ENCODE measurements at places on chromosomes 2 and 18.

GRCh38 chr18:9688036-9688741 lies 19.9 kb upstream of the RAB31 start:
- no peak for DNase-seq

- DNase-seq: no peak
These were observed 393.1 kb upstream of the DCC start for GRCh38 chr18:51946946-51947345.

DNA sequence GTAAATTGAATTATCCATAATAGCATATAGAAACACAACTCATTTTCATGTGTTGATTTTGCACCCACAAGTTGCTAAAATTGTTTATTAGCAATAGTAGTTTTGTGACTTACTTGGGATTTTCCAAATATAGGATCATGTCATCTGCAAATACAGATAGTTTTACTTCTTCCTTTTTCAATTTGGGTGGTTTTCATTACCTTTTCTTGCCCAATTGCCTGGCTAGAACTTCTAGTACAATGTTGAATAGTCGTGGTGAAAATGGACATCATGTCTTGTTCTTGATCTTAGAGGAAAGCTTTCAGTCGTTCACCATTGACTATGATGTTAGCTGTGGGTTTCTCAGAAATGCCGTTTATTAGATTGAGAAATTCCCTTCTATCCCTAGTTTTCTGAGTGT lies 60.2 kb upstream of the TCF7L1 start:
- no peak for DNase-seq

DNA sequence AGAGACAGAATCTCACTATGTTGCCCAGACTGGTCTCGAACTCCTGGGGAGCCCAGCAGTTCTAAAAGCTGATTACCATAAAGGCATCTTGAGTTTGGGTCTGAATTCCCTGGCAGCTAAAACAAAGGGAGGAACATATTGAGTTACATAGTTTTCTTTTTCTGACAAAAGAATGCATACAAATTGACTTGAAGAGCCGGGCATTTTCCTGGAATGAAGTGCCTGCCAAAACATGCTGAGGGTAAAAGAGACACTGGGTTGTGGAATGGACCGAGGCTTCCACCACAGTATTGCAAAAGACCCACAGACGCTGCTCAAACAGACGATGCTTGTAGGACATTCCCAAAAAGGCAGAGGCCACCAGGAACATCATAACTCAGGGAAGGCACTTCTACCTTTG lies 35.1 kb upstream of the ROCK2 start:
- DNase-seq: no peak

- DNase-seq: no peak
These were observed 166.7 kb downstream of the MEIS1 start for GRCh38 chr2:66601624-66602023.

DNA sequence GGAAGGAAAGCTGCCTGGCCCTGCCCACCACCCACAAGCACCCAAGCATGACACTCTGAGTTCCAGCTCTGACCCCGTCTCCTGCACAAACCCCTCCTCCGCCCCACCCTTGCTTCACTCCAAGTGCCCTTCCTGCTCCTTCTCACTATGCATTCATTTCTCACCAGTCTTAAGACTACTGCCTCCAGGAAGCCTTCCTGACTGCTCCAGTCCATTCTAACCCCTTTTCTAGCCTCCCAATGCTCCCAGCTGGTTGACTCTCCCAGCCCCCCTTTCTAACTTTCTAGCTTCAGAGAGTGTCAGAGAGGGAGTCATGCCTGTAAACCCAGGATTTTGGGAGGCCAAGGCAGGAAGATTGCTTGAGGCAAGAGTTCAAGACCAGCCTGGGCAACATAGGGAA lies 8.2 kb upstream of the NAGK start:
- DNase-seq: no peak

GRCh38 chr2:109472974-109473373 lies 140.8 kb downstream of the SEPTIN10 start:
- no peak for DNase-seq

GRCh38 chr2:224284134-224284946 lies 117.6 kb downstream of the FAM124B start:
- DNase-seq: peak; percentile 58

DNA sequence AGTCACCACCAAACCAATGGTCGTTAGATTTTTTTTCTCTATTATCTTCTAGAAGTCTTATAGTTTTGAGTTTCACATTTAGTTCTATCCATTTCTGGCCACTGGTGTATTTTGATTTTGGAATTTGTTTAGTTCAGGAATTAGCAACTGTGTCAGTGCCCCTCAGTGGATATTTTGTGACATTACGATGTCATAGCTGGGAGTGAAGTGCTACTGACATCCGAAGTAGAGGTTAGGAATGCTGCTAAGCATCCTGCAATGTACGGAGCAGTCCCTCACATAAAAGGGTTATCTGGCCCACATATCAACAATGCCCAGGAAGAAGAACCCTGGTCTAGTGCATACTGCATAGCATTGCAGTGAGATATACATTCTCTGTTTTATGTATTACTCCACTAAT lies 157.4 kb upstream of the RGPD4 start:
- peak; percentile 49 for DNase-seq

DNA sequence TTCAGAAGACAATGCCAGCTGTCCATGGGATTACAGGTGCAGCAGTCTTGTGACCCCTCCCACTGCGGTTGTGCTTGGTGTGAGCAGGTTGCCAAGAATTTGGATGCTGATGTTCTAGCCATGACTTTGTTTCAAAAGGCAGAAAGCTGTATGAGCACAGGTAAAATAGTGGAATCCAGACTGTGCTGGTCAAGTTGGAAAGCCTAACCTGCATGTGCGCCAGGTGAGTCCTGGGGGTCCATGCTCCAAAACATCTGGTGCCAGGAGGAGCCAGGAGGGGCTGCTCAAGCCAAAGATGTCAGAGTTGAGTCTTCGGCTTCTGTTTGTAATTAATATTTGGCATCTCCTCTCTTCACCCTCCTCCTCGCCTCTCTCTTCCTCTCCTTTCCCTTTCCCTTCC lies 330.1 kb downstream of the MYCN start:
- no peak for DNase-seq

DNA sequence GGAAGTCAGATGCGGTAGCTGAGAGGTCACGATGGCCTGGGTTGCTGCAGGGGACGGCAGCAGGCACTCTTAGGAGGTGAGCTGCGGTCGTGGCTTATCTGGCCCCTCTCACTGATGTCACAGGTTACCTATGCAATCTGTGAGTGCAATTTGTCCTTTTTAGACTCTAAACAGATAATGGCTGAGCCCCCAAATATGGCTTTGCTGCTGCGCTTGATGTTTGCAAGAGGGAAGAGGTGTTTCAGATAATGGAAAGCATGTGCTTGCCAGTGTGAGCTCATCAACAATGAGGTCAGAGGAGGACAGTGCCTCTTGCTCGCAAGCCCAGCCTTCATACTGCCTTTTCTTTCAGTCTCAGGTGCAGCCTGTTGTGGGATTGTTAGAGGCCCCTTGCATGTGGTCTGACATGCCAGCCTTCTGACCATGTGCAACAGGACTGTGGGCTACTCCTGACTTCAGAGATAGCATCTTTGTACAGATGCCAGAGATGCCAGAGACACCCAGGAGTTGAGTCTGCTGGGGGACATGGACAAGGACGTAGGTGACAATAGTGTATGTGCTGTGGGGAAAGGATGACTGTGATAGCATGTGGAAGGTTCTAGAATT lies 151.3 kb downstream of the TANC1 start:
- DNase-seq: no peak

GRCh38 chr2:233089851-233090250 lies 29.7 kb downstream of the INPP5D start:
- no peak for DNase-seq

GRCh38 chr18:9835113-9835755 lies 50.5 kb upstream of the TXNDC2 start:
- DNase-seq: peak; percentile 6

DNA sequence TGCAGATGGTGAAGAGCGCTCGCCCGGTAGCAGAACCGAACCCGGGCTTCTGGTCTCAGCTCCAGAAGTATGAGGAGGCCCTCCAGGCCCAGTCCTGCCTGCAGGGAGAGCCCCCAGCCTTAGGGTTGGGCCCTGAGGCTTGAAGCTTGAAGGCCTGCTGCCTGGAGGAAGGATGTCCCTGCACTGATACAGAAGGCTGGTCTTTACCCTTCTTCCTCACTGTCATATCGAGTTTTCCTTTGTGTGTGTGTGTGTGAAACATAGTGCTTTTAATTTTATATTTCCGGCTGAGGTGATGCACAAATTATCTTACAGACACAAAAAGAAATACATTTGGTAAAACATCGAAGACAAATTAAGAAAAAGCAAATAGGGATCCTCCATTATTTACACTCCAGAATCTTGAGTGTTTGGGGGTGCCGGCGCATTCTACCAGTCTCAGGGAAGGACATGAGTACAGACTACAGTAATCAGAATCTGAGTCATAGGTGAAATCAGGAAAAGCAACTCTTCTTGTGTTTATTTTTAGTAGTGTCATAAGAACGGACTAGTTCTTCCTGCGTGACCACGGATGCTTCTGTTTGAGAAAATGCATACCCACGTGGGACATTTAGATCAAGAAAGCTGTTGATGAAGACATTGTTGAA lies 1.3 kb downstream of the DUSP28 start:
- DNase-seq: no peak

GRCh38 chr18:41858761-41859555 lies 96.1 kb upstream of the PIK3C3 start:
- no peak for DNase-seq

DNA sequence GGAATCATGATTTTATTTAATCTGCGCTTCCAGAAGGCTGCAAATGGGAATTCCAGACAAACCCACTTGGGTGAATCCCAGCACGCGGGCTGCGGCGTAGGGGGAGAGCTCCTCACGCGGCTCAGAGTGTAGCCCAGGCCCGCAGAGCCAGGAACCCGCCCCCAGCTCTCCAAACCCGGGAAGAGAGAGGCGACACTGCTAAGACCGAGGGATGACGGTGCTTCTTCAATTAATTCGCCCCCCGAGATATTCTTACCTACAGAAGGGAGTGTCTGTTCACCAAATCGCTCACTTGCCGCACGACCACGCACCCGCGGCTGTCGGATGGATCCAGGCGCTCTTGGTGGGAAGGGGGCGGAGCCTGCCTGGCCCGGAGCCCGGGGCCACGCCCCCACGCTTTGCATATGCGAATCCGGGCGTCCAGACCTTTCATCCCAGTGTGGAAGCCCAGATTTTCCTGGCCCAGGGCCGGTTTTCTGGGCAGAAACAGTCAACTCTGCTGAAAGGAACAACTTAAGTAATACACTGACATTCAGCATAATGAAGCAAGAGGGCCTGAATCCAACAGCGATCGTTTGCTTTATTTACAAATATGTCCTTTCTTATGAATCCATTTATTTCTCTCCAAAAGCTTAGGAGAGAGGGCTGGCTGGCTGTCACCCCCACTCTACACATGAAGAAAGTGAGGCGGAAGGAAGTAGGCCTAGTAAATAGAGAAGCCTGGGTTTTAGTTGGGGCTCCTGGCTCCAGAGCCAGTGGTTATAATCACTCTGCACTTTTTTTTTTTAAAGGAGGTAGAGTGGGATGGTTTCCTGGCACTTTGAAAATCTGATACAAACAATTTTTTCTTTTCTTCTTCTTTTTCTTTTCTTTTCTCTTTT lies at the start of gene SLC19A3:
SLC19A3 (minus strand) TSS at position 342 of the 881 bp plus-strand sequence. CDS start 15,710 bp downstream, outside the sequence.
- DNase-seq: peak; percentile 44

DNA sequence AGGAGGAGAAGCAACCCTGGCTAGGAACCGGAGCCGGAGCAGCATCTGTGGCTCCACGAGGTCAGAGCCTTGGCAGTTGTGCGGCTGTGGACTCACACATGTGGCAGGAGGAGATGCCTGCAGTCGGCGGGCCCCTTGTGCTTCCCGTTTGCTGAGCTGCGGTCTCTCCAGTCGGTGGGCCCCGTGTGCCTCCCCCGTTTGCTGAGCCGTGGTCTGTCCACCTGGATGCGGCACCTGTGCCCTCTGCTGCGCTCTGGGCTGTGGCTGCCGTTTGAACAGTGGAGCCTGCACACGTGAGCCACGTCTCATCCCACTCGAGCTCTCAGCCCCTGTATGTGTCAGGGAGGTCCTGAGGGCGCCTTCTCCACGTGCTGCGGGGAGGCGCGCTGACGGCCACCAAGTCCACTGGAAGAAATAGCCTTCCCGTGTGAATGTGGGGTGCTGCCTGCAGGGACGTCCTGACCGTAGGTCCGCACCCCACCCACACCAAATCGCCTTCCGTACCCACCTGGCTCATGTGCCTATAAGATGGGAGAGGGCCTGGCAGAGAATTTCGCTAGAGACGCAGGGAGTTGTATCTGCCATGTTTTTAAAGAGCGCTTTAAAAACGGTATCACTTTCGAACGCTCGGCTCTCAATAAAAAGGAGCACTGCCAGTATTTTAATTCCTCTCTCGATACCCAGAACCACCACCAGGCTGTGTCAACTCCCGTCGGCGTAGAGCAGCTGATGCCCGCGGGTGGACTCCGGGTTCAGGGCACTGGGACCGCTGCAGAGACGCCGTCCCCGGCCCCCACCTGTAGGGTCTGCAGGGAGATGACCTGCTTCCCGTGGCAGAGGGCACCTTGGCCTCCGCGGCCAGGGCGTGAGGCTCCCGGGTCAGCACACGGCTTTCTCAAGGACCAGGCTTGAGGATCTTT lies 117.0 kb downstream of the NFATC1 start:
- DNase-seq: no peak

GRCh38 chr2:239466061-239466754 lies 65.4 kb upstream of the HDAC4 start:
- DNase-seq: no peak

DNA sequence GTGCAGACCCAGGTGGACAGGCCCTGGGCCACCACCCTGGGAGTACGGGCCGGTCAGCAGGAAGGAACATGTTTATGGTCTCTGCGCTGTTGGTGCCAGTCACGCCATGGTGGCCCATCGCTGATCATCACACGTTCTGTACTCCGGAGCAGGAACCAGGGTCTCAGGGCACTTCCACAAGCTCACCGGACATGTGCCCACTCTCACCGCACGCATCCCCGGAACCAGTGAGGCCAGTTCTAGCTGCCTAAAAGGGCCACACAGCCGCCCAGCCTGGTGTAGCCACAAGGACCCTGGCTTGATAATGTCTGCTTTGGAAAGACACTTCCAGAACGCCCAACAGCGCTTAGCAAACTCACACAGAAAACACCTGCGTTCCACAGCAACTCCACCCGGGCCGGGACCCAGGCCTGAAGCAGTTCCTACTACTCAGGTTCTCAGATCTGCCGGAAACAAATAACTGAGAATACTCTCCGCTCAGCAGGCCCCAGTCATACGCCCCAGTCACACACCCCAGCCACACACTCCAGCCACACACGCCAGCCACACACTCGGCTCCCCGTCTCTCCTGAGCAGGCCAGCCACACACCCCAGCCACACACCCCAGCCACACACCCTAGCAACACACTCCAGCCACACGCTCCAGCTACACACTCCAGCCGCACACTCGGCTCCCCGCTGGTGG lies 123.3 kb downstream of the HDAC4 start:
- no peak for DNase-seq

GRCh38 chr18:66011916-66012315 lies 261.1 kb downstream of the CDH7 start:
- no peak for DNase-seq

- no peak for DNase-seq
These were observed 21.2 kb upstream of the NCKAP5 start for GRCh38 chr2:133589456-133589855.

GRCh38 chr2:110677080-110677479 lies 783 bp downstream of the BUB1 start:
- DNase-seq: no peak
